ENCODE measurements at places on chromosomes 4 and X.

DNA sequence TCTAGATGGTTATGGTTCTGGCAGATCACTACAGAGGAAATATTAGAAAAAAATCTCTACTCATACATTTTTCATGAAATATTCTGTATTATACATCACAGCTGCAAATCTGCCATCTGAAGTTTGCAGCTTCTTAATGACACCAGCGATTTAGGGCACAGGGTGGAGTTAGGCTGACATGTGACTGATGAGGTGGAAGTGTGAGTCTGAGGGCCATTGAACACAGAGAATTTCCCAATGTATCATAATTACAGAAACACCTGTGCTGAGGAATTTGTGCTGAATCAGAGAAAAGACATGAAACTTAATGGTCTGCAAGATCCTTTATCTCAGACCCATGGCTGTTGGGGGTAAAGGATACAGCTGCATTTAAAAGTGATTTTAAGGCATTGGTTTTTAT lies 2025.6 kb upstream of the AGA start:
- DNase-seq = no peak

DNA sequence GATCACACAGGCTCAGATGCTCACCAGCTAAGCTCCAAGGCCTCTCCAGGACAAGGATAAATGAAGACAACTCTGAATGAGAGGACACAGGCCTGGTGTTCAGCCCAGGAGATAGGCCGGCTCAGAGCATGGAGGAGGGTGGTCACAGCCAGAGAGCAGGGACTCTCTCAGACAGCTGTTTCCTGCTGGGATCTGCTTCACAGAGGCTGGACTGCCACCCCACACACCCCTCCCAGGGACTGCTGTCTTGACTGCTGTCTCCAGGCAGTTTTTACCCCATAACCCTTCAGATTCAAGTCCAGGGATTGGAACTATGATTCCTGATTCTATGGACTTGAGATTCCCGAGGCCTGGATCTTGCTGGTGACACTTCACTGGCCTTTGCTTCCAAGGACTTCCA lies 89.0 kb downstream of the SMIM20 start:
- DNase-seq = no peak

- no peak for DNase-seq
These were observed 168.5 kb upstream of the MAP3K15 start for GRCh38 chrX:19683817-19684216.

DNA sequence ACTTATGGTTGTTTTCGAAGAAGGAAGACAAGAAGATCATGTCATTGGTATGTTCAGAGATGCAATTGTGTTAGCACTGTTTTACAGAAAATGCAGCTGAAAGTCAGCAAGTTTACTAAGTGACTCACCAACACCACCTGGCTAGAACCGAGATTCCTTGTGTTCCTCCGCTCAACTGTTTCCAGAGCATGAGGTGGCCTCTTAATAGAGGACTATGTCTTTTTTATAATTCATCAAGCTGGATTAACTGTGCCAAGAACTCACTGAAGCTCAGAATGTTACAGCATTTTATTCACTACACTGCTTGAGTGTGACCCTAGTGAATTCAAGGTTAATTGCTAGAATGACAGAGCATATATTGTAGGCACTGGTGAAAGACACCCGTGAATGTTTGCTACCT lies 1573.5 kb upstream of the TENM3 start:
- no peak for DNase-seq

GRCh38 chrX:112785344-112785743 lies 55.3 kb downstream of the AMOT start:
- DNase-seq = no peak

DNA sequence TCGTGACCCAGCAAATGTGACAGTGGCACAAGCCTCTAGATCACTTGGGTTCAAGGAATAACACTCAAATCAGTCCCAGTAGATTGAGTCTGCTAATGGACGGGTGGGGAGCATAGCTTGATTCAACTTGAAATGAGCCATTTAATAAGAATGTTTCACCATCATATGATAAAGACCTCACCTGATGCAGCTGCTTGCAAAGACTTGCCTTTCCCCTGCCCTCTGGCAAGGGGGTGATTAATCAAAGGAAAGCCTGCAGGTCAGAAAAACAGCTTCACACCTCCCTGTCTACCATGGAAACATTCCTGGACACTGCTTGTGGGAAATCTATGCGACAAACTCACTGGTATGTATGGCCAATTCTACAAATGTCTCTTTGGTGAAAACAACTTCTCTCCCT lies 54.5 kb downstream of the CD99L2 start:
- DNase-seq = no peak

DNA sequence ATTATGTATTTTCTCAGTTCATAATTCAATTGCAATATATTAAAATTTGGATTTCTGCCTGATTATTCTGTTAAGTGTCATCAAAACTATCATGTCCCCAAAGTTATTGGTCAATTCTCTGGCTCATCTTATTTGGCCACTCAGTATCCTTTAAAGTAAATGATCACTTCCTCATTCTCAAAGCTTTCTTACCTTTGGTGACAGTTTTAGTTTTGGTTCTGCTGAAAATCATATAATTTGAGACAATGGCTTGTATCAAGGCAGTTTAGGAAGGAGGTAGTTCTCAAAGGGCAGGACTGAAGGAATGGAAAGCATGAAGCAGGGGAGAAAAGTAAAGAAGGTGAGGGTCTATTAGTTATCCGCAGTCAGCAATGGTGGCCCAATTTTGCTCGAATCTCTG lies 1832.1 kb downstream of the ARAP2 start:
- DNase-seq = no peak

- DNase-seq = no peak
These were observed 42.9 kb upstream of the INTS6L start for GRCh38 chrX:135477576-135477975.

DNA sequence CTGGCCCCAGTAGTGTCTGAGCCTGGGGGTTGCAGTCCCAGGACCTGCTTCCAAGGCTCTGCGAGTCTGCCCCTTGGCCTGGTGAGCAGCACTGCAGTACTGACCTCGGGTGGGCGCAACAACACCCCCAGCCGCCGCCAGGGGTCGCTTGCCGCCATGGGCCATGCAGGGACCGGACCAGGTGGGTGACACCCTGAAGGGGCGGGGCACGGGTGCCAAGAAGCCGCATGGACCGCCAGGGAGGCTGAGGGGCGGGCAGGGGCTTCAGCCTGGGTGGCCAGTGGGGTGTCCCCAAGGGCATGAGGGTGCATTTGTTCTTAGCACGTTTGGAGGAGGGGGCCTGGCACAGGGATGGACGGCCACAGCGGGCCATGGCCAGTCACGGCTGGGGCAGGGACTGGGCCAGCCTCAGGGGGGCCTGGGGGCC lies 25.0 kb downstream of the TACC3 start:
- peak; percentile 64 for DNase-seq

GRCh38 chrX:14942341-14942740 lies 69.1 kb downstream of the MOSPD2 start:
- DNase-seq = no peak

DNA sequence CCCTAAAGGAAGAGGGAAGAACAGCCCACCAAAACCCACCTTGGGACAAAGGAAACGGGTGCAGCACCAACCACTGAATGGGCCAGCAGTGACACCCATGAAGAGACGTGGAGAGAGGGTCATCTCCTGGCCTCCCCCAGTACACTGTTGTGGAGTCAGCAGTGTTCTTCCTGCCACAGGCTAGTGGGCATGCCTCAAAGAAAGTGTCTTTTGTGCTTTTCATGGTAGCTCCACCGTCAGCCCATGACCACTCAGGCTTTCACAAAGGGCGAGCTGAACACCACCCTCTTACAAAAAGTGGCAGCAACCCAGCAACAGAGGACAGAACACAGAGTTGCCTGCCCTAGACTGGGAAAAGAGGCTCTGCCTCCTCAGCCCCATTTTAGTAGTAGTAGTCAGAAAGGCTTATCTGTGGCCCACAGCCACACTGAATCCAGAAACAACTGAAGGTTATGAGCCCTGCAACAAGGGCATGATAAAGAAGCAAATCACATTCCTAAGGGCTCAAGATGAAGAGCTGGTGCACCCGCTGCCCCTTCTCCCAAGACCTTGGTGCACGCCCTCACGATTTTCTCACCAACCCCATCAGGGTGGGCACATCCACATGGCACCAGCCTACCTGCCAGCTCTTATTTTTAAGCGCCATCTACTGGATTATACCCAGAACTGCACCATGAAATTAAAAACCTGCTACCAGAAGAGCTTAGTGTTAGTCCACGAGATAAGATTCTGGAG lies 53.1 kb downstream of the RAB28 start:
- DNase-seq = no peak

- DNase-seq = no peak
These were observed 110.8 kb downstream of the MAPK10 start for GRCh38 chr4:86249074-86249473.

- DNase-seq = no peak
These were observed 394.7 kb upstream of the CPEB2 start for GRCh38 chr4:14607578-14607977.

GRCh38 chr4:22167201-22167600 lies 218.6 kb upstream of the KCNIP4 start:
- DNase-seq = no peak

GRCh38 chr4:140926672-140927071 lies 170.5 kb upstream of the TBC1D9 start:
- no peak for DNase-seq

- no peak for DNase-seq
These were observed 32.5 kb downstream of the FAM53A start for GRCh38 chr4:1651609-1652008.

- no peak for DNase-seq
These were observed 20.6 kb upstream of the HPGDS start for GRCh38 chr4:94363136-94363655.

DNA sequence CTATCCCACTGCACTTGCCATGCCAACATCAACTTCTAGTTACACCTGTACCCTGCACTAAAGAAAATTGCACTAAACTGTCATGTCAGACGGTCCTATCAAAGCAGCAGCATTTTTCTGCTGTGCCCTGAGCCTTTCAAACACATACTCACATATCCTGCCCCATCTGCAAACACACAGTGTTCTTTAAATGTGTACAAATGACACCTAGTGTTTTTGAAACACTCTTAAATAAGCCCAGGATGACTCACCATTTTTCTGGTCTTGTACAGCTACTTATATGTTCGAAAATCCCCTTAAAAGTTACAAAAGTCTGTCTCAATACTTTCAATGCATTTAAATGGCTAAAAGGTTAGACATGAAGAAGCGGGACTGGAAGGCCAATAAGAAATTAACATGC lies 346.7 kb upstream of the PPARGC1A start:
- no peak for DNase-seq

GRCh38 chrX:140701480-140701879 lies 8.1 kb upstream of the LINC00632 start:
- DNase-seq = no peak

DNA sequence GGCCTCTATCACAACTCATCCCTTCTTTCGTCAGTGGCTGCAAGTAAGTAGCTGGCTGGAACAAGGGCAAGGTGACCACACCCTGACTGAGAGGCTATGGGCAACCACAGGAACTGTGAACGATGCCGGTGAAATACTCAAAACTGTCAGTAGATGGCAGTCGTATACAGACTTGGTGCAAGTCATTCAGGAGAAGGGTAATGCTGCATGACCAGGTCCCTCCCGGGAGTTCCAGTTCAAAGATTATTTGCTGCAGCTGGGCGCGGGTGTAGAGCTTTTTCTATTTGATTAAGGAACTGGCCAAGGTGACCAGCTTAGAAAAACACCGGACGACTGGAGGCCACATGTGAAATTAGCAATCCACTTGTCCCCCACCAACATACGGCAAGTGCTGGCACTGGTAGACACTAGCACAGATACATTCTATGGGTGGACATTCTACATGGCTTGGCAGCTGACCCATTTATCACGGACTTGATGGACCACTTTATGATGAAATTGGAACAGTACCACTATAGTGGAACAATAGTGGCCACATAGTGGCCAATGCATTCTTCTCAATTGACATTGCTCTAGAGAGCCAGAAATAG lies 726.6 kb downstream of the TRAM1L1 start:
- DNase-seq = no peak
